Tibial nerve (tissue), 4 donors: ENCODE measurements at places on chromosomes 5 and 9.

DNA sequence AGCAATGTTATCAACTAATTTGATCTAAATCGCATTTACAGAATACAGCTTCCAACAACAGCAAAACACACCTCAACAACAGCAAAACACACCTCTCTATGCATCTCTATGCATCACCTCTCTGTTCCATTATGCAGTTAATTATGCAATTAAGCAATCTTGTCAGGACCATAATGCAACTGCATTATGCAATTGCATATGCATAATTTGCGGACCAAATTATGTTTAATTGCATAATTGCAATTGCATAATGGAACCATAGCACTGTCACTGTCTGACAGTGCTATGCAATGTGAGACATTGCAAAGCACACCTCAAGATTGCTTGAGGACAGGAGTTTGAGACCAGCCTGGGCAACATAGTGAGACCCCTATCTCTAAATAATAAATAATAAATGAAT lies 80.4 kb upstream of the PRSS3 start:
- no peak for DNase-seq

DNA sequence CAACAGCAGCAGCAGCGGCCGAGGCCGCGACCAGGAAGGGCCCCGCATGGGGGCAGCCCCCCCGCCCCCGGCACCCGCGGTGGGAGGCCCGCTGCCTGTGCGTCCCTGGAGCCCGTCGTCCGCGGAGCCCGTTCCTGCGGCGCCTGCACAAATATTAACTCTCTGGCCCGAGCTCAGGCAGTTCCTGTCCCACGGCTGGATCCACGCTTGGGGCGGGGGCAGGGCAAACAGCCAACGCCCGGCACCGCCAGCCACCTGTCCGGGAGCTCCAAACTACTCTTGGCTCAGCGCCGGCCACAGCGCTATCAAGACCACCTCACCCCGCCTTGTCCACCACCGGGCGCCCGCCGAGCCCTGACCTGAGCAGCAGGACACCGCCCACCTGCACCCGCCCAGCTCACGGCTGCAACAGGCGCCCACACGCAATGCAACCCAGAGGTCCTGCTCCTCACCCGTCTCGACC lies at the start of gene LRRC26:
TSS of gene LRRC26 (minus strand) at position 156 of the 463 bp plus-strand sequence. CDS start at position 48, 108 bp downstream.
- no peak for DNase-seq

DNA sequence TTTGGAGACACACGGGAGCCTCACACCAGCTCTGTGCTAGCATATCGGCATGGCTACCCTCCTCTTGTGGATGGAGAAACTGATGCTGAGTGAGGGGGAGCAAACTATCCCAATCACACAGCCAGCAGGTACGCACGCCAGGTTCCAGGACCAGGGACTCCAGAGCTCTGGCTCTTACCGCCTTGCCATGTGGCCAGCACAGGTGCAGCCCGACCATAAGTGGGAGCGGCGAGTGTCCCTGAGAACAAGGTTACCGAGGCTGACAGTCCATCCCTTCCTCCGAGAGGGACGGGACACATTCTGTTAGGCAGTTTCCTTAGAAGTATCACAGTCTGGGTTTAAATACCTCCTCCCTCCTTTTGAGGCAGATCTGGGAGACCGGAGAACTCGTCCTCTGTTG lies 86.0 kb downstream of the PAX5 start:
- no peak for DNase-seq

DNA sequence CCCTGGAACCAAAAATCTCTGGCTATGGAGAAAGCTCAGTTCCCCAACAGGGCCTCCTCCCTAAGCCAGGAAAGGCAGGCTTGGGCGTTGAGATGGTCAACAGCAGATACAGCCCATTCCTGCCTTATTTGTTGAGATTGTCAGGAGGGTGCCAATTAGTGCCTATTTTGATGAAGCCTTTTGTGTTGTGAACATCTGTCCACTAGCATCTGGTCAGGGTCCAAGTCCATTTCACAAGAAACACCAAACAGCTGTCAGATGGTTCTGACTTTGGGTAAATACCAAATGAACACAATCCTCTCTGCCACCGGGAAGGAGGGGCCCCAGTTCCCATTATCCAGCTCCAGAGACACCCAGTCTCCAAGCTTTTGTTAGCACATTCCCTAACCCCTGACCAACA lies 19.9 kb downstream of the SEMA6A start:
- DNase-seq: no peak

DNA sequence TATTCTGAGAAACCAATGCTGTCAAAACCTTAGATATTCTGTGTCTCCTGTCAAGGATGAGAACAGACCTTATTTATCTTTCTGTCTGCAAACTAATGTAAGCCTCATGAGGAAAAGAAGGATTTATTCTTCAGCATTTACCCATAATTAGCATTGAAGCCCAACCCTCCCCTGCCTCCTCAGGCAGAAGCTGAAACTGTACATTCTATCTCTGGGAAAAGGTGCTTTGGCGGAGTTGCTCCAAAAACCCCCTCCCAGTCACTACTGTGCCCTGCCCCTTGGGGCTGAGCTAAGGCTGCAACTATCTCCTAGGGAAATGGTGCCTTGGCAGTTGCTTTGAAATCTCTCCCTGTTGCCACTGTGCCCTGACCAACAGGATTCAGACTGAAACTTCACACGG lies 106.2 kb upstream of the TLR4 start:
- DNase-seq: no peak
